Activated naive CD4-positive, alpha-beta T cell treated with anti-CD3 and anti-CD28 coated beads, Interleukin-2, amount 50 U/mL, for 16 hours (primary cell): ENCODE measurements at places on chromosomes 6 and 20.
A peak's percentile ranks its signal among the peaks of the same experiment; 100 is the strongest.

DNA sequence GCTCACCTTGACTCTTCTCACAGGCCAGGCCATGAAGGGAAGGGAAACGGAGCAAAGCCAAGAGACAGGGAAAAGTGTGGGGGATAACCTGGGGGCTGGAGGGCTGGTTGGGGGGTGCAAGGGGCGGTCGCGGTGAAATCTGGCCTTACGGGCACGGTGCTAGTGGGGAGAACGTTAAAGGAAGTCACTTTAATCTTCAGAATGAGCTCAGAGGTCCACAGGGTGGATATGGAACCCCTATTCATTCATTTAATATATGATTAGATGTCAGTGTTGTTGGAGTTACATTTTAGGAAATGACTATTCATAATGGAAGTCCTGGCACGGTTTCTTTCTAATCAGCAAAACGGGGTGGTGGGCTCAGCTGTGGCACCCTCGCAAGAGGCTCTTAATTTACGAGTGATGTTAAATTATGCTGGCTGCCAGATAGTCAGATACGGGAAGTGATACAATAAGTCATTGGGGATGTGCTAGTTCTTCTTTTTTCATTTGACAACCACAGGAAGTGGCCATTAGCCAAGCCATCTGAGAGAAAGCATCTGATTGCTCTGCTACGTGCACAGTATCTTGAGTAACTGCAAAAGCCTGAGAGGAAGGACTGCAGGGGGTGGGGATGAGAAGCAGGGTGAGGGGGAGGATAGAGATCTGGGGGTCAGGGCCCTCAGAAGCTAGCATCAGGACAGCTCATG lies 253.0 kb downstream of the QKI start:
- DNase-seq: no peak

GRCh38 chr6:144939921-144940320 lies 654.8 kb downstream of the UTRN start:
- DNase-seq: no peak

- peak; percentile 75 for DNase-seq
Measured at GRCh38 chr6:26304797-26305640, 60.0 kb upstream of the BTN3A2 start.

GRCh38 chr6:126811321-126811720 lies 307.1 kb upstream of the RSPO3 start:
- DNase-seq: no peak
